ENCODE measurements at places on chromosomes 5 and 9.

DNA sequence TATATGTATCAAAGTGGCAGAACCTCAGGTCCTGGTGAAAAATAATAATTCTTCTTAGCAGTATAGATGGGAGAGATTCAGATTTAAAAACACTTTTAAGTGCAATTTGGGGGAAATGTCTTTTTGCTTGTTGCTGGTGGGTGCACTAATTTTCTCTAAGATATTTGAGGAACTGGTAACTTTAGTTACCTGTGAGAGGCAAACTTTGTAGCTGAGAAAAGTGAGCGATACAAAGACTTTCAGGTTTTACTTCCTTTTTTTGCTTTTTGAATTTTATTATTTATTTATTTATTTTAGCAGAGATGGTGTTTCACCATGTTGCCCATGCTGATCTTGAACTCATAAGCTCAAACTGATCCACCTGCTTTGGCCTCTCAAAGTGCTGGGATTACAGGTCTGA is 303.1 kb upstream of the PTGER4 start:
- no peak for DNase-seq

- no peak for DNase-seq
Measured at GRCh38 chr9:20473515-20474013, 148.7 kb downstream of the MLLT3 start.

DNA sequence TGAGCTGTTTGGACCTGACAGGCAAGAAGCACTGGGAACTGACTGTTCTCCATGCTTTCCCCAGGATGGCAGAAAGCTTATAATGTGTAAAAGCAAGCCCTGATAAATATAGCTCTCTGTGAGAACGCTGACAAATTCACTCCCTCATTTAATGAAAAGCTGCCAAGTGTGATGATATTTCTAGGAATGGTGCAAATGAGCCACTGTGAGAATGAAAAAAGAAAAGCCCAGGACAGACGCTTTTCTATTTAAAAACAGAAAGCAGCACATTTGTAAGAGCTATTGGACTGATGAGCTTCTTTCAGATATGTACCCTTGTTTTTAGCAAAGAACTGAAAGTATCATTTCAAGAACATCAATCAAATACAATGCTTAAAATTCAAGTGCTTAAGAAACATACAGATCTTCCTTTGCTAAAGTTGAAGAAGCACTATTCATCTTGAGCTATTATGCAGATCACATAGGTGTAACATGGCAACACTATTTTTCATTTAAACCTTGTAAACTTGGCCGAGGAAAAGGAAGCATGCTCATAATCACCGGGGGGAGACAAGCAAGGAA is 842.6 kb upstream of the ACO1 start:
- DNase-seq = no peak

DNA sequence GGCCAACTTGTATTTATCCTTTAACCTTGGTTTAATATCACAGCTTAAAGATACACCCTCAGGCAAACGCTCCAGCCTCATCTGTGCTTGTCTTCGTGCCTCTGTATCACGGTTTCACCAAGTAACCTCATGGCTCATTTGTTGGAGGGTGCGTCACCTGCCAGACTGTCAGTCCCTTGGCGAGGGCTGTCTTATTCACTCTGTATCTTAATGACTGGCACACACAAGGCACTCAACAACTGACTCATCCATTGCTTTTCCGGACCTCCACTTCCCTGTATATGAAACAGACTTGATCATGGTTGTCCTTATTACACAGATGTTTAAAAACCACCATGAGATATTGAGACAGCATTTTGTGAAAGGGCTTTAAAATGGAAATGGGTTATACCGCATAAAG is 28.0 kb downstream of the LCP2 start:
- DNase-seq = no peak

DNA sequence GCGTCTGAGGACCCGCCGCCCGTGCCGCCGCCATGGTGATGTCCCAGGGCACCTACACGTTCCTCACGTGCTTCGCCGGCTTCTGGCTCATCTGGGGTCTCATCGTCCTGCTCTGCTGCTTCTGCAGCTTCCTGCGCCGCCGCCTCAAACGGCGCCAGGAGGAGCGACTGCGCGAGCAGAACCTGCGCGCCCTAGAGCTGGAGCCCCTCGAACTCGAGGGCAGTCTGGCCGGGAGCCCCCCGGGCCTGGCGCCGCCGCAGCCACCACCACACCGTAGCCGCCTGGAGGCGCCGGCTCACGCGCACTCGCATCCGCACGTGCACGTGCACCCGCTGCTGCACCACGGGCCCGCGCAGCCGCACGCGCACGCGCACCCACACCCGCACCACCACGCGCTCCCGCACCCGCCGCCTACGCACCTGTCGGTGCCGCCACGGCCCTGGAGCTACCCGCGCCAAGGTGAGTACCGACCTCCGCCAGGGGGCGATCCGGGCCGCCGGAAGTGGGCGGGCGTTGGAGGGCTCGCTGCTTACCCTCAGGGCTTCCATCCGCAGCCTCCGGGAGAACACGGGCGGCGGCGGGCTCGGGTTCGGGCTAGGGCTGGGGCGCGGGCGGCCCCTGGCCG is 8.5 kb downstream of the PRR7 start:
- peak; percentile 96 for DNase-seq

GRCh38 chr9:112487008-112487798 is 576 bp downstream of the KIAA1958 start:
- peak; percentile 79 for DNase-seq

DNA sequence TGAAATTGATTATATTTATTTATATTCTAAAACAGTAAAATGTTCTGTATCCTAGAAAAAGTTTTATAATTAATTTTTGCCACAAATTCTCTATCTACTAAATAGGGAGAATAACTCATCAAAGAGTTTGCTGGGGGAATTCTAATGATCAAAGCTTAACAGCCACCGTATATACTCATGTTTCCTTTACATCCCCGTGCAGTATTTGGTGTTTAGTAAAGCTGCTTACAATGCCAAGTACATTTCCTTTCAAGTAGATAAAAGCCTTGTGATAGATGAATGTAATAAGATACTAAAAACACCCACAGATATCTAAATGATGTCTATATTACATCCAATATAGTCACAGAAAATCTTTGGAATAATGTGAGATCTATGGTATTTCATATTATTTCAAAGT is 312.2 kb downstream of the HCN1 start:
- DNase-seq = no peak

- peak; percentile 4 for DNase-seq
Measured at GRCh38 chr5:146751781-146752401, 126.7 kb downstream of the PPP2R2B start.

GRCh38 chr5:51398875-51399642 is 15.8 kb downstream of the ISL1 start:
- DNase-seq = no peak

DNA sequence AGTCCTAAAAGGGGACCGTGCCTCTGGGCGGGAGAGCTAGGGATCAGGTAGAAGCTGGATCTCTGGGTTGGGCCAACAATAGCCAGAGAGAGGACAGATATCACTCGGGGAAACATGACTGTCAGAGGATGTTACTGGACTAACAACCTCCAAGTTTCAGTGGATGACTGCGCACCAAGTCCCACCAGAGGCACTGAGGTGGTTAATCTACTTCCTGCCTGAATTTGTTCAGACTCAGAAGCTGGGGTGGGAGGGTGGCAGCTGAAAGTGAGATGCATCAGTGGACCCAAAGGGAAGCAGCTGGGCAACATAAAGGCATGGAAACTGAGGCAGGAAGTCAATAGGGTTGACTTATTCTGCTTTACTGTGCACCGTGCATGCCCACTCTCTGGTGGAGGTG is 130.1 kb upstream of the SLC44A1 start:
- no peak for DNase-seq

- DNase-seq = no peak
Measured at GRCh38 chr9:36893184-36893583, 140.9 kb downstream of the PAX5 start.

- DNase-seq = peak; percentile 72
Measured at GRCh38 chr9:133726401-133727276, 11.5 kb downstream of the SARDH start.

DNA sequence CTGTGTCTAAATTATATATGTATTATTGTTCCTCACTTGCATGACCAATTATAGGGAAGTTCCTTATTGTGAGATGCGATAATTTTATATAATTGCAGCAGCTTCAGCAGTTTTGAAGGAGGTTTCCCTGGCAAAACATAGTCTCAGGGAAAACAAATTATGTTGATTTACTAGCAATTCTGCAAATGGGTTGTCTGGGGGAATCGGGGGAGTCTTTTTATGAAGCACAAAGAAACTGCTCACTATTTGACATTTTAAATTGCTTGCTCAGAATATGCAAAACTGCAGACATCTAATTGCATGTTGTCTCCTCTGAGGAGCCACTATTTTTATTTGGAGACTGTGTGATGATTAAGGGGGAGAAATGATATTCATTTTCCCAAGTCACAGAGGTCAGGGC is 361.6 kb downstream of the YTHDC2 start:
- no peak for DNase-seq

DNA sequence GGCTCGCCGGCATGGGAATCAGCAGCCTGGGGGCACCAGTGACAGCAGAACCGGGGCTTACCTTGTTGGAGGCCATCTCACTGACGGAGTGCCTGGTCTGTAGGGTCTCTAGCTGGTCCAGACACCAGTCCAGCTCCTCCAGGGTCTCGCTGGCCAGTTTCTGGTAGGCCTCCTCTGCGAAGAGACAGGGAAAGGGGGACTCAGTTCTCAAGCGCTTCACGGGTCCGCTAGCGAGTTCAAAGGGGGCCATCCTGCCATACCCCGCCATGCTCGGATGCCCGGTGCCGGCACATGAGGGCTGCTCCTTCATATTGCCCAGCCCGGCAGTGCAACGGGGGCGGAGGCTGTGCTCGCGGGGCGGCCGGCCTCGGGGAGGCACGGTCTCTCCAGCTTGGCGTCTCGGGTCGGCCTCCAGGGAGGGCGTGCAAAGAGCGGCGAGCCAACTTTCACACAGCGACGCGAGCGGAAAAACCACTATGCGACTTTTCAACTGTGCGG is 456.0 kb downstream of the RAB3C start:
- no peak for DNase-seq

GRCh38 chr5:120532835-120533234 is 68.7 kb downstream of the PRR16 start:
- no peak for DNase-seq

GRCh38 chr5:1056611-1057484 is 48.2 kb downstream of the NKD2 start:
- no peak for DNase-seq

GRCh38 chr5:133738271-133738670 is 125.9 kb upstream of the FSTL4 start:
- no peak for DNase-seq

GRCh38 chr9:124038239-124038638 is 26.7 kb downstream of the LHX2 start:
- DNase-seq = no peak

DNA sequence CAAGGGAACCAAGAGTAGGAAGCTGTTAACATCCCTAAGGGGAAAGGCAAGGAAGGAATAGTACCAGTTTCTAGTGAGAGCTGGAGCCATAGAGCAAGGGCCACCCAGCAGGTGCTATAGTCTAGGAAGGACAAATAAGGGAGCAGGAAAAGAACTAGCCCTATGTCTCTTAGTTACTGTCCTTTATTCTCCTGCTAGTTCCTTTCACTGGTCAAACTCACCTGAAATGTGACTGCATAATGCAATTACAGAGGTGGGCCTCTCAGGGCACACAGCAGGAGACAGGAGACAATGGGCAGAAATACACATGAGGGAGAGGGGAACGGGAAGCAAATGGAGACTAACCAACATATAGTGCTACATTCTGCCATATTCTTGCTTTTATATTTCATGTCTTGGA is 26.7 kb upstream of the FRMPD1 start:
- no peak for DNase-seq

DNA sequence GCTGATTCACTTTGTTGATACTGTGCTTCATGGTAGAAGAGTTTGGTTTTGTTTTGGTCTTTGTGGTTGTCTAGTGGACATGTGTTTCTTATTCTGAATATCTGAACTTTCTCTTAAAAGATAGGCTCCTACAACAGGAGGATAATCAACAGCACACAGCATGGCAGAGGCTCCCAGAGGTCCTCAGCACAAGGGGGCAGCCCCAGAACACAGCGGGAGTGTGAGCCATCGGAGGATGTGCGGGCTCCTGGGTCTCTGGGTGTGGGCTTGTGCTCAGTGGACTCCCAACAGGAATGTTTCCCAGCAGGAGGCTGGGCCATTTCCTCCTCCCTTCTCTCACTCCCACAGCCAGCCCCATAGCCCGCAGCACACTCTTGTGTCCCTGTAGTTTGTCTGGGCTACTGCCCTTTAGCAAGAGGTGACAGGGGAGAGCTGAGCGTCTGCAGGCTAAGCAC is 164.3 kb upstream of the OTULINL start:
- DNase-seq = peak; percentile 34

DNA sequence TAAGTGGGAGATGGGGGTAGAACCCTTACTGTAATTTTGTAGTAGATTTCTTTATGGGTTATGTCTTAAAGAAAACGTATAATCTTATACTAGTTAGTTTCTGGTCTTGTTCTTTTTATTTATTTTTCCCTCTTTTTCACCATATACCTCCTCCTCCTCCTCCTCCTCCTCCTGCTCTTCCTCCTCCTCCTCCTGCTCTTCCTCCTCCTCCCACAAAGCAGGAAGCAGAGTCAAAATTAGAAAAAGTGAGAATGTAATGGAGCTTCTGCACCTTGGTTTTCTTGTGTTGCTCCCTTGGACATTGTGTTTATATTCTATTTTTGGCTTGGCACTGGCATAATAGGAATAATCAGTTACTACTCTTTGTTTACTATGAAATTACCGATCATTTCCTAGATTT is 4.5 kb downstream of the MACIR start:
- no peak for DNase-seq

GRCh38 chr5:9165546-9165945 is 380.3 kb downstream of the SEMA5A start:
- DNase-seq = no peak

GRCh38 chr9:93642961-93643360 is 66.6 kb downstream of the PHF2 start:
- DNase-seq = no peak

GRCh38 chr5:111699324-111699723 is 57.7 kb downstream of the NREP start:
- DNase-seq = no peak

DNA sequence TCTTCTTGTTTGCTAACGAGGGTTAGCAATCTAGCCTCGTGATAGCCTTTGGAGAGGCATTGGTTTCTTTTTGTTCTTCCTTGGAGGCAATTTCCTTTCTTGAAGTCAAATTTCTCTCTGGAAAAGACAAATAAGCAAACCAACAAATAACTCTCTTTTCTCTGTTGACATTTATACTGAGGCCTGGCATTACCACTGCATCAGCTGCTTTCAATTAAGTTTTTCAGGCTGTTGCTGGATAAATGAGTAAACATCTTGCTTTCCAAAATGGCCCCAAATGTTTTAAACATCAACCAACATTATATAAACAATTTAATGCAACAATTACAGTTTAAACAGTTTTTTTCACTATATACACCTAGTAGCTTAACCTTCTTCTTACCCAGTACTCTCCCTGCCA is 264.4 kb downstream of the HTR1A start:
- DNase-seq = no peak

- DNase-seq = no peak
Measured at GRCh38 chr9:18208166-18209059, 265.5 kb upstream of the ADAMTSL1 start.

Measured in GM13977 (cell line).